ENCODE measurements at places on chromosomes 6 and 20. TPM values are rescaled to one million over a fixed set of nuclear protein-coding genes. Genes with fewer than 3 reads are reported as not detected.
A peak's percentile ranks its signal among the peaks of the same experiment; 100 is the strongest.

- DNase-seq: no peak
Observed at GRCh38 chr6:99810942-99811620, 182.9 kb downstream of the MCHR2 start.

DNA sequence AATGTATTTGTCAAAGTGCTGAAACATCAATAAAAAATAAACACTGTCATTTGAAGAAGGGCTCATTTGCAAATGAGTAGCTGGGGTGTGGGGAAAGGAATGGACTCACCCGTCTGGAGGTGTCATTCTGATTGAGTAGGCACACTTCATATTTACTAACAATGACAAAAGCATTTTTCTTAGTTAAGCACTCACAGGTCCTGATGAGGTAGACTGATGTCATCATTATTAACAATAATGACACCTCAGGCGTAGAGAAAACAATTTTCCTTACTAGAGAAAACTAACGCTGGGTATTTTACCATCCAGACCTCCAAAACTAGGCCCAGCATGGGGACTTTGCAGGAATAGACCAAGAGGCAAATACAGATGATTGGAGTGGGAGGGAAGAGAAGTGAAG lies 76.0 kb downstream of the UNC5CL start:
- DNase-seq: no peak

GRCh38 chr20:47872341-47872740 lies 87.1 kb upstream of the SULF2 start:
- DNase-seq: no peak

- DNase-seq: no peak
Observed at GRCh38 chr20:6611911-6612605, 155.4 kb upstream of the BMP2 start.

GRCh38 chr6:63663147-63663955 lies 27.7 kb downstream of the PHF3 start:
- no peak for DNase-seq

DNA sequence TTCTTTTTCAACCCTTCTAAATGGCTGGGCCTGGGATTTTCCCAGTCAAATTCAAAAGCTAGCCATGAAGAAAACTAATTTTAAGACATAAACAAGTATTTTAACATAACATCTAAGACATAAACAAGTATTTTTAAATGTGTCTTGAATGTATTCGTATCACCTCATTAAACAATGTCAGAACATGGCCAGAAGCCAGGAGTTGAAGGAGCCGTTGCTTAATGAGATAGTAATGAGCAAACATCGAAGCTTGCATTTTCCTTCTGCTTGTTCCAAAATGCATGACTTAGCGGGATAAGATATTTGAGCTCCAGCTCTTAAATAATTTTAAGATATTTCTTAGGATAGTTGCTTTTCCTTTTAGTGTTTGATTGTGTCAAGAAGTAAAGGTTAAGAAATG lies 4.2 kb upstream of the RNF182 start:
- no peak for DNase-seq

GRCh38 chr20:58713801-58714339 lies 21.3 kb downstream of the NPEPL1 start:
- peak; percentile 70 for DNase-seq

GRCh38 chr6:55916188-55916587 lies 40.8 kb upstream of the BMP5 start:
- DNase-seq: no peak

The CEP85L gene
- total RNA-seq: 15.4 TPM

The DEFB124 gene
- 0.76 TPM for total RNA-seq
